ENCODE measurements at places on chromosomes 7 and 10. TPM values are rescaled to one million over a fixed set of nuclear protein-coding genes. Genes with fewer than 3 reads are reported as not detected.

The UMAD1 gene
- 15.9 TPM for total RNA-seq

The KCNIP2 gene
- not detected for total RNA-seq

The CRHR2 gene
- total RNA-seq, result not detected

The GALNT17 gene
- total RNA-seq, result 0.03 TPM

The LIPM gene
- total RNA-seq, result not detected

The PLXDC2 gene
- total RNA-seq, result under 0.01 TPM

The HEPACAM2 gene
- not detected for total RNA-seq

The ZCCHC24 gene
- 17.8 TPM for total RNA-seq

The KIAA1217 gene
- total RNA-seq, result 1.7 TPM

The AKR1D1 gene
- total RNA-seq, result not detected

The SPDYE1 gene
- not detected for total RNA-seq

DNA sequence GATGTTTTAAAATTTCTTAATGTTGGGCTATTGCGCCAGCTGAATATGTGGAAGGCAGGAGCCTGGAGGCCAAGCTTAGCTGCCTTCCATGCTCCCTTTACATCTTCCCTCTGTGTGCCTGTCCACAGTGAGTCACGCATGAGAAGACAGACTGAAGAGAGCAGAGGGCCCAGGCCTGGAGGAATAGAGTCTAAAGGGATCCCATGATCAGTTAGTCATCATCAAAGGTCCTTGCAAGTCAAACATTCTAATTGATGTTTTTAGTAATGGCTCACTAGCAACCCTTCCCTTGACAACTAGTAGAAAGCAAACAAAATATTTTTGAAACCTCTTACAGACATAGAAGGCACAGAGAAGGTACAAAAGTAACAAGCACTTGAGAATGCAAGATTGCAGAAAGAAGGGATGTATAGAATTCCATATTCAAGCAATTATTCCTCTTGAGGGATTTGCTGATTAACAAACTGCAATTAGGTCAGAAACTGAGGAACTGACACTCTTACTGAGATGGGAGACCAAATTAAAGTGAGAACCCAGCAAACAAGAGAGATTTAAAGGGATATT is 30.7 kb upstream of the APBB1IP start:
- no peak for DNase-seq

DNA sequence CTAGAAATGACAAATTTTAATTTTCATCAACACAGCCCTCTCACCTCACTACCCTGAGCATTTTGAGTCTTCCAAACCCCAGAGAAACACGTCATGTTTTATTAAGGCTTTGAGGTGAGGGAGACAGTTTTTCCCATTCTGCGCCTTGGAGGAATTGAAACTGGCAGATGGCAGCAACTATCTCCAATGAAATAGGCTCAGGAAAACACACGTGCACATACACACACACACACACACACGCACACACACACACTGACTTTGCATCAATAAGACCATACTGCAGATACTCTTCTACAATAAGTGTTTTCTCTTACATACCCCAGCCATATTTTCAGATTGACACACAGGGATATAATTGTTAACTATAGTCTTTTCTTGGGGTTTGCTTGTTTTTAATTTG is 3.2 kb upstream of the SFTPA2 start:
- DNase-seq, result no peak

DNA sequence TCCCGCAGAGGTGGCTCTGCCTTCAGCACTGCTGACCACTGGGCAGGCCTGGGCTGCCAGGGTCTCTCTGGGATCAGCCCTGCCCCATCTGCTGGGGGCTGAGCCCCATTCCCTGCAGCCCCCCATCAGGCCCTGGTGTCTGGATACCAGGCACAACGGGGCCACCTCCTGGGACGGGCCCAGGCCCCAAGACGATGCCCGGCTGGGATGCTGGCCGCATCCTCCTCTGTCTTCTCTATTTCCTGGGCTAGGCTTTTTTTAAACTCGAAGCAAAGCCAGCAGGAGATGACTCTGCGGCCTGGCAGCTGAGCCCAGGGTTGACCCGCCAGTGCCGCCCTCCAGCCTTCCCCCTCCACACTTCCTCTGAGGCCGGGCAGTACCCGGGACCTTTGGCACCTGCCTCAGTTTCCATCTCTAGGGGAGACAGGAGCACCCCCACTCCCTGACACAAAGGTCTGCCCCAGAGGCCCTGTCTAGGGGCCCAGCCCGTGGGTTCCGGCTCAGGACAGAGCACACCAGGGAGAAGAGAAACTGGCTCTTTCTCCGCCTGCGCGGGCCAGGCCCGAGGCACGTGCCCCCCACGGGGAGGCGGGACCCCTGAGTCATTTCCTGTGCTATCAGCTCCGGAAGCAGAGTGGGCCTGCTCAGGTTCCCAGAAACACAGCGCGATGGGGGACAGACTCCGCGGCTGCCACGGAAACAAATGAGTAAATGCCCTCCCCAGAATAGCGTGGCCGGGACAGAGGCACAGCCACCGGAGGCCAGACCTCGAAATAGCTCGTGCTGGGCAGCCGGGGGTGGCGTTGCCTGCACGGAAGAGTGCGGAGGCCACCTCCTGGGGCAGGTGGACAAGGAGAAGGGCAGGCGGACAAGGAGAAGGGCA is 84.6 kb upstream of the PDGFA start:
- DNase-seq, result peak; percentile 43

GRCh38 chr10:21174715-21175495 is 277.8 kb upstream of the NEBL start:
- no peak for DNase-seq

- no peak for DNase-seq
Measured at GRCh38 chr7:100437150-100438100, 1.1 kb upstream of the PPP1R35 start.

GRCh38 chr10:22978918-22979317 is 51.1 kb downstream of the ARMC3 start:
- DNase-seq, result no peak

DNA sequence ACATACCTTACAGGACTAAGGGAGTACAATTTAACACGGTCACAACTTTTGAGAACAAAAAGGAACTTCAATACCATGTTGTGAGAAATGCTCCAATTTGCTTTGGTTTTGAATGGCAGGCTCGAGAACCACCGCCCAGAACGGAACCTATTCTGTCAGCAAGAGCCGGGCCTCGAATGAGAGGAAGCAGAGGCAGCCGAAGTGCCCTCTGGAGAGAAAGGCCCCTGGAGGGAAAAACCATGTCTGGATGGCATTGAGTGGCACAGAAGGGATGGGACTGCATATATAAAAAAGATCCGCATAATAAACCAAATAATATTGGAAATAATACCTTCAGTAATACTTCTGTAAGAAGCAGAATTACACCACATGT is 85.6 kb downstream of the CHST15 start:
- no peak for DNase-seq

- no peak for DNase-seq
Measured at GRCh38 chr7:112118581-112119566, 87.3 kb downstream of the DOCK4 start.

DNA sequence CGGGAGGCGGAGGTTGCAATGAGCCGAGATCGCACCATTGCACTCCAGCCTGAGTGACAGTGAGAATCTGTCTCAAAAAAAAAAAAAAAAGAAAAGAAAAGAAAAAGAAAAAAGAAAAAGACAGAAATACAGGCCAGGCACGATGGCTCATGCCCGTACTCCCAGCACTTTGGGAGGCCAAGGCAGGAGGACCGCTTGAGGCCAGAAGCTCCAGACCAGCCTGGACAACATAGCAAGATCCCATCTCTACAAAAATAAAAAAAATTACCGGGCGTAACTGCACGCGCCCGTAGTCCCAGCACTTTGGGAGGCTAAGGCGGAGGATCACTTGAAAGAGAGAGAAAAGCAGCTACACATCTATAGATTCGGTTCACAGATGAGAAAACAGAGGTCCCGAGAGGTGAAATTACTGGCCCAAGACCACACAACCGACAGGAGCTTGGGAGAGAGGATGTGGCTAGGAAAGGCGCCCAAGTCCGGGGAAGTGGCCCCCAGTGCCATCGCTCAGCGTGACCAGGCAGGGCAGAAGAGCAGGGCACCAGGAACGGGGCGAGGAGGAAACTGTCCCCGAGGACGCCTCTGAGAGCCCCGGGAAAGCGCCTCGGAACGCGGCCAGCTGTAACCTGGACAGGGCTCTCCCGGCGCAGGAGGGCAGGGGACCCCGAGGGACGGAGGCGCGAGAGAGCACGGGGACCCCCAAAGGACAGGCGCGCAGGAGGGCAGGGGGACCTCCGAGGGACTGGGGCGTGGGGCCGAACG is 612 bp downstream of the SNX8 start:
- DNase-seq, result peak; percentile 11

- no peak for DNase-seq
Measured at GRCh38 chr7:158816995-158817394, 12.3 kb downstream of the ESYT2 start.

GRCh38 chr7:151038951-151039849 is 9.1 kb upstream of the ASIC3 start:
- DNase-seq, result peak; percentile 83

DNA sequence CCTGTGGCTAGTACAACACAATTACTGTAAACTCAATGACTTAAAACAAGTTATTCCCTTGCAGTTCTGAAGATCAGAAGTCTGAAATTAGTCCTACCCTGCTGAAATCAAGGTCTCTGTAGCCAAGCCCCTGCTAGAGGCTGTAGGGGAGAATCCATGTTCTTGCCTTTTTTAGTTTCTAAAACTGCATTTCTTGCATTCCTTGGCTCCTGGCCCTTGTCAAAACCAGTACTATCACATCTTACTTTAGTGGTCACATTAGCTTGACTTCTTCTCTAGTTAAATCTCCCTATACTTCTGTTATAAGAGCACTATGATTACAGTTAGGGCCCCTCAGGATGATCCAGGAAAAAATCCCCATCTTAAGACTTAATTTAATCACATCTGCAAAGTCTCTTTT is 567.0 kb downstream of the GFRA1 start:
- DNase-seq, result no peak

- DNase-seq, result no peak
Measured at GRCh38 chr7:3430588-3430987, 129.5 kb downstream of the SDK1 start.

DNA sequence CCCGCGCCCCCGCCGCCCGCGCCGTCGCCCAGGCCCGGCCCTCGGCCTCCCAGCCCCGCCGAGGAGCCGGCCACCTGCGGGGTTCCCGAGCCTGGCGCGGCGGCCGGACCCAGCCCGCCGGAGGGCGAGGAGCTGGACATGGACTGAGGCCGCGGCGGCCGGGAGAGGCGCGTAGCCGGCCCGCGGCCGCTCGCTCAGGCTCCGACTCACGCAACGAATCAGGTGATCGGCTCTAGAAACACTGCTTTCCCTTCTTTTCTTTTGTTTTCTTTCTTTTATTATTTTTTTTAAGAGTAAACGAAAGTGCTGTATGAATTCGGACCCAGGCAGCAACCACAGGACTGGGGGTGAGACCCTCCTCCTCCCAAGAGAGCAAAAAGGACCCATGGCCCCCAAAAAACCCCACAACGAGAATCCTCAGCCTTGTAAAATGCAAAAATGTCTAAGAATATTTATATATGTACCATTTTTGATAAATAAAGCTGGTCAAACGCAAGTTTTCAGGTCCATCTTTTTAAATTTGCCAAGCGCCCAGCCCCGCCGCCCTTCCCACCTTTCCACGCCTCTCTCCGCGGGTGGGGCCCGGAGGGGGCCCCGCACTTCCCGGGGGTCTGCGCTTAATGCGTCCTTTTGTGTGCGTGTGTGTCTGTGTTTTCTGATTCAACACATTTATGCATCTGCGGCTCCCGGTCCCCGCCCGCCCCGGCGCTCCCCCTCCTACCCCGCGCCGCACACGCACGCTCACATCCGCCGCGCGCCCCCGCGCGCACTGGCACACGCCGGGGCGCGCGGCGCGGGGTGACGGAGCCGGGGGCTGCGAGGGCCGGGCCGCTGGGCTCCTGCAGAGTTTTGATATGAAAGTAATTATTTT is 4.4 kb downstream of the UNCX start:
- DNase-seq, result no peak

DNA sequence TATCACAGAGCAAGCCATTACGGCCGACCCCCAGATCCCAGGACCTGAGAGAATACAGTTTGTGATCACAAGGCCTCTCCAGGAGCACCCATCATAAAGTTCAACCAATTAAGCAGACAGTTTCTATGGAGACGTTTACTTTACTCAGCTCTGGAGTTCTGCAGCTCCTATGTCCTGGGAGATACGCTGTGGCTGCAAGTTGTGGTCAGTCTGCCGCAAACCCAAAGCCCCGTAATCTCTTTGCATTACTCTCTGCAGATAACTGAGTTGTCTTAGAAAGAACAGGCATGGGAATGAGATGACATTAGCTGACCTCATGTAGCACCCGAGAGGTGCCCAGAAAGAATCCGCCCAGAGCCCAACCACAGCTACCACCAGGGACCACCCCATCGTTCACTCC is 305.1 kb downstream of the FGFR2 start:
- DNase-seq, result no peak

- no peak for DNase-seq
Measured at GRCh38 chr10:125061557-125062226, 98.7 kb downstream of the CTBP2 start.

- no peak for DNase-seq
Measured at GRCh38 chr10:62726142-62726541, 78.4 kb upstream of the ADO start.

GRCh38 chr7:94436018-94436604 is 41.4 kb downstream of the COL1A2 start:
- peak; percentile 39 for DNase-seq

DNA sequence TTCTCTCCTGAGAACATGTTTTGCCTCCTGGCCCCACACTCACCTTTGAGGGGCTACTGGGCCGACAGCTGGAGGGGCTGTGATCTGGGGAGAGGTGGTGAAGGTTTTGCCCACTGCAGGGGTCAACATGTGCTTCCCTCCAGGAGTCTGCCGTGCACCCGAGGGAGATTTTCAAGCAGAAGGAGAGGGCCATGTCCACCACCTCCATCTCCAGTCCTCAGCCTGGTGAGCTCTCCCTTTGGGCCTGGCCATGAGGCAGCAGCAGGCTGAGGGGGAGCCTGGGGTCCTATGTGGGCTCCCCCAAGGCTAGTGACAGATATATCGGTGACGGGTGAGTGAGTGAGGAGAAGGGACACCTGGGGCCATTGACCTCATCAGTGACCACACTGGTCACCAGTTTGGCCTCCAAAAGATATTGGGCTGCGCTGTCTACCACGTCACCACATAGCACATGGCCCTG is 6.6 kb downstream of the PGAM2 start:
- DNase-seq, result no peak

- DNase-seq, result no peak
Measured at GRCh38 chr7:38306914-38307313, 33.5 kb upstream of the TARP start.
